ENCODE measurements at places on chromosomes 12 and 14. TPM values are rescaled to one million over a fixed set of nuclear protein-coding genes. Genes with fewer than 3 reads are reported as not detected.

DNA sequence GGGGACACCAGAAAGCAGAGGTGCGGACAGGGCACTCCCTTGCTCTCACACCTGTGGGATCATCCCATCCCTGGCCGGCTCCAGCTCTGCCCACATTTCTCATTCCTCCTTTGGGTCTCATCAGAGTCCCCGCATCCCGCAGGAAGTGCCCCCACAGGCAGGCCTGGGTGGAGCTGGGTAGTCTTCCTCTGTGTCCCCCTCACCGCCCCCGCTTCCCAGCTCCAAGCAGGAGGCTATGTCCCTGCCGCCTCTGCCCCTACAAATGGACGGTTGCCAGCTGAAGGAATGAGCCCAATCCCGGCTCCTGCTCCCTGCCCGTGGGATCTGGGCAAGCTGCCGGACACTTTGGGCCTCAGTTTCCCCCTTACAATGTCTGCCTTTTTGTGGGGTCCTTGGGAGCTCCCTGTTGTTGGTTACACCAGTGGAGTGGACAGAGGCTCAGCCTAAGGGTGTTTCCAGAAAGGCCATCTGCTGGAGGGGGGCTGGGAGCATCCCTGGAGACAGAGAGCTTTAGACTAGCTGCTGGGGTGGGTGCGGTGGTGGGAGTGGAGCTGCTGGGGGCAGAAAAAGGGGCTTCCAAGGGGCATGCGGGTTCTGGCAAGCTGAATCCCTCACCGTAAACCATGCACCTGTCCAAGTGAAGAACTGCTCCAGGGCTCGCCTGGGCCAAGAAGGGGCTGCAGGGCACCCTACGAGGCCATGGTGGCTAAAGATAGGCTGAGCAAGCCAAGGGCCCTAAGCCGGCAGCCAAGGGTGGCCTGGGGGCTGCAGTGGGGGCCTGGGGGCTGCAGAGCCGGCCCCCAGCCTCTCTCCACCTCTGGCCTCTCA is 7.9 kb upstream of the GPR132 start:
- no peak for DNase-seq

GRCh38 chr14:81416194-81416952 is 16.2 kb upstream of the STON2 start:
- DNase-seq: no peak

DNA sequence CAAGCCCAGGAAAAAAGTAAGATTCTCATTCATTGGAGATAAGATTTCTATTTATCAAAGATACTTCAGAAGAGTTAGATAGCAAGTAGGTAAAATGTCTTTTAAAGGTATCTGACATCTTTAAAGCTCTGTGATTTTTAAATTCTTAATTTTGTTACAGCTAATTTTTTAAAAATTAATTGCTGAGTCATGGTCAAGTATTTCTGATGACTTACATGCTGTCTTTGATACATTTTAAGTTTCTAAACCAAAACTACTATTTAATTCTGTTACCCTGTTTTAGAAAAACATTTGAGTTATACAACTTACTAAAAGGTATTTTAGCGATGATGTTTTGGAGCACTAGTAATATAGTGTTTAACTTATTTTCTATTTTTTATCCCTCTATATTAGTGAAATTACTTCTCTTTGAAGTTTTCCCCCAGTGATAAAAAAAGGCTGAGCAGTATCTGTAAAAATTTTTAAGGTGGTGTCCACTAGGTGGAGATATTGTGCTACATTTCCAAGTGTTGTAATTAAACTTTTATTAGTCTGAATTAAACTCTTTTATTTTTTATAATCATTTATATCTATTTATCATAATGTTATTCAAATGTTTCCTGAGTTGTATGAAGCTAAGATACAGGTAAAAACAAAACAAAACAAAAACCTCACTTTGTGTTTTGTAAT is 11.5 kb downstream of the ALG10 start:
- no peak for DNase-seq

DNA sequence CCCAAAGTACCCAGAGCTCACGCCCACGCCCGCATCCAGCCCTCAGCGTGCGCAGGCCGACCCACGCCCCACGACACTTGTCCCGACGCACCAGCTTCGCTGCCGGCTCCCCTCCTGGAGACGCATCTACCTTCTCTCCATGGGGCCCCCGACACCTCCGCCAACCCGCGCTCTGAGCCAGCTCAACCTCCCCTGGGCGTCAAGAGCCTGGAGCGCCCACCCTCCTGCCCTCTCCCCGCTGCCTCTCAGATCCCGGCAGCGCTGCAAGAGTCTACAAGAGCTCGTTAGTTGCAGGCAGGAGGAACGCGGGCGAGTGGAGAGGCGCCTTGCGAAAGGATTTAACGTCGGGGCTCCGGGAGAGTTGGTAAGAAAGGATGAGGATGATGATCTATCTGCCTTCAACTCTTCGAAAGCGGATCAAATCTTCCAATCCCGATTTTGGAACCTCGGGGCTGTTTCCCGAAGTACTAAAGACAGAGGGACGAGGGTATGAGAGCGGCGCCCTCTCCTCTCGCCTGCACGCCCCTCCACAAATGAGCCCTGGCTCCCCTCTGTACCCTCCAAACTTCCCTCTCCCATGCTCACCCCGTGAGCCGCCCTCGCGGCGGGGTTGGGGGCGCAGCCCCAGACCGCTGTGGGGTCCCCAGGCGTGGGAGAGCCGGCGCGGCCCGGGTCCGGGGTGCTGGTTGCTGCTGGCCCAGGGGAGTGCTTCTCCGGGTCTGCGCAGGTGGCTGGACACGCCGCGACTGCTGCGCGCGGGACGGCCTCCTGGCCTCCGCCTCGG is 979 bp downstream of the LTBP2 start:
- DNase-seq: no peak

- DNase-seq: no peak
Measured at GRCh38 chr14:67928375-67928774, 108.8 kb downstream of the RAD51B start.

DNA sequence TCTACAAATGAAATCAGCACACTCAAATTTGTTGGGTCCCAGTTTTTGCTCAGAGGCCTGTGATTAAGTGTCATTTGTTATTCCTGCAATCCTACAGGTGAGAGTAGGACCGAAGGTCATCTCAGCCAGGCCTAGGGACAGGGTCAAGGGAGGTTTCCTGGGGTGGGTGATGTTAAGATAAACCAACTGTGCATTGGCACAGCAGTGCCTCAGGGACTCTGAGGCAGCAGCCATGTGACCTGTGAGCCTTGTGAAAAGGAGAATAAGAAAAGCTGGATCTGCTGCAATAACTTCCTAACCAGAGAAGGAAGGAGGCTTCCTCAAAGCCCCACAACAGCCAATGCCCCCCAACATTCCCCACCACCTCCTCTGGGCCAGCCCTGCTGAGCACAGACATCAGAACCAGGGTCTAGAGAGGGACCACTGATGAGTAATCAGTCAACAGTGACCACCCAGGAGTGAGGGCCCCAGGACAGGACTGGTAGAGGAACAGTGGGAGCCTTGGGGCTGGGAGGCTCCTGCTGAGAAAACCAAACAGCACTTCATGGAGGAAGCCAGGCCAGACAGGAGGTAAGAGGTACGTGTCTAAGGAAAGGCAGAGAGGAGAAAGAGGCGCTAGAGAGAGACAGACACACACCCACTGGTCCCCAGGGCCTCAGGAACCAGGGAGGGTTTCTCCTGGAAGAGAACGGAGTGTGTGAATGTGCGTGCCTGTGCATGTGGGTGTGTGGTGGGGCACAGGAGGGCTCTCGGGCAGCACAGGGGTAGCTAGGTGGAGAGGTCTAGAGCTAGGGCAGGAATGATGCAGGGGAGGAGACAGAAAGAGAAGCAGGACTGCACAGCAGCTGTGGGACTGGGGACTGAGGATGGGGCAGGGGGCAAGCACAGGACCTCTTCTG is 82.4 kb downstream of the ITPK1 start:
- no peak for DNase-seq

DNA sequence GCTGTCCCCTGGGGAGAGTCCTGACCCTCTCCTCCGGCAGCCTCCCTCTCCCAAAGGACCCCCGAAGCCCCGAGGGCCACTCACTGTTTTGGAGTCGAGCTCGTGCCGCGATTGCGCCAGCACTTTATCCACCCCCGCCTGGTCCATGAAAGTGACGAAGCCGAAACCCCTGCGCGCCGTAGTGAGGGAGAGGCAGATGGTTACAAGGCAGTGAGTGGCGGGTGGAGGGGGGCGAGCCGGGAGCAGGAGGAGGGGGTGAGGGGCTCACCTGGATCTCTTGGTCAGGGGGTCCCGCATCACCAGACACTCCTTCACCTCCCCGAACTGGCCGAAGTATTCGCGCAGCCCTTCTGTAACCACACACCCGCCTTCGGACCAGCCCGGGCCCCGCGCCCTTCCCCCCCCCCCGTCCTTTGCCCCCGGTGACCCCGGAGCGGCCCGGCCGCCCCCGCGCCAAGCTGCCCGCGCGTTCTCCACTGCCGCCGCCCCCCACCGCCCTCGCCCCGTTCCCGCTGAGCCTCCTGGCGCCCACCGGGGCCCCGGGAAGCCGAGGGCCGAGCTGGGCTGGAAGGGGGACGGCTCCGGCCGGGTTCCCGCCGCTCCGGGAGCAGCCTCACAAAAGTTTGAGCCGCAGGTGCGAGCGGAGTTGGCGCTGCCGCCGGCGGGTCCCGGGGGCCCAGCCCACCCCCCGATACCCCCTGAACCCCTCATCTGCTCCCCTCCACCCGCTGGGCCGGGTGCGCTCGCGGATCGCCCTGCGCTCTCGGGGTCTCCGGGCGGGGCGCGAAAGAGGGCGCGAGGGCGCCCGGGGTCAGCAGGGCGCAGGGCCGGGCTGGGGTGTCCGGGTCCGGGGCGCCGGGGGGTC is 808 bp downstream of the MSI1 start:
- DNase-seq: peak; percentile 18

GRCh38 chr12:75481013-75481705 is 604 bp downstream of the GLIPR1 start:
- DNase-seq: no peak

DNA sequence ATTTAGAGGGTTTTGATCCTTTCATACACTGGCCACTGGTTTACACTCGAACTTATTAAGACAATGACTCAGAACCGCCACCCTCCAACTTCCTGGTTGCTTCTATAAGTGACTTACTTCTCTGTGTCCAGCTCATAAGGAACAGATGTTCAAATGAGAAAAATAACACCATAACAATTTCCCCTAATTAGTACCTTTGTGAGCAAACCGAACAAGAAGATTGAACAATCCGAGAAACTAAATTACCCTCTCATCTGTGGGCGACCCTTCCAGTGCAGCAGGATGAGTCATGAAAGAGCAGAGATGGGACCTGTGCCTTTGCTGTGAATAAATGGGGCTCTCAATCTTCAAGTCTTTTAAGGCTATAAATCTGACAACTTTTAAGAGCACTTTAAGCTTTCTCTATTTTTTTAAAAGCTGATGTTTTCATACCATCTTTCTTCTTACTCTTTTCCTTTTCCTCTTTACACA is 146.8 kb upstream of the RASSF8 start:
- no peak for DNase-seq

DNA sequence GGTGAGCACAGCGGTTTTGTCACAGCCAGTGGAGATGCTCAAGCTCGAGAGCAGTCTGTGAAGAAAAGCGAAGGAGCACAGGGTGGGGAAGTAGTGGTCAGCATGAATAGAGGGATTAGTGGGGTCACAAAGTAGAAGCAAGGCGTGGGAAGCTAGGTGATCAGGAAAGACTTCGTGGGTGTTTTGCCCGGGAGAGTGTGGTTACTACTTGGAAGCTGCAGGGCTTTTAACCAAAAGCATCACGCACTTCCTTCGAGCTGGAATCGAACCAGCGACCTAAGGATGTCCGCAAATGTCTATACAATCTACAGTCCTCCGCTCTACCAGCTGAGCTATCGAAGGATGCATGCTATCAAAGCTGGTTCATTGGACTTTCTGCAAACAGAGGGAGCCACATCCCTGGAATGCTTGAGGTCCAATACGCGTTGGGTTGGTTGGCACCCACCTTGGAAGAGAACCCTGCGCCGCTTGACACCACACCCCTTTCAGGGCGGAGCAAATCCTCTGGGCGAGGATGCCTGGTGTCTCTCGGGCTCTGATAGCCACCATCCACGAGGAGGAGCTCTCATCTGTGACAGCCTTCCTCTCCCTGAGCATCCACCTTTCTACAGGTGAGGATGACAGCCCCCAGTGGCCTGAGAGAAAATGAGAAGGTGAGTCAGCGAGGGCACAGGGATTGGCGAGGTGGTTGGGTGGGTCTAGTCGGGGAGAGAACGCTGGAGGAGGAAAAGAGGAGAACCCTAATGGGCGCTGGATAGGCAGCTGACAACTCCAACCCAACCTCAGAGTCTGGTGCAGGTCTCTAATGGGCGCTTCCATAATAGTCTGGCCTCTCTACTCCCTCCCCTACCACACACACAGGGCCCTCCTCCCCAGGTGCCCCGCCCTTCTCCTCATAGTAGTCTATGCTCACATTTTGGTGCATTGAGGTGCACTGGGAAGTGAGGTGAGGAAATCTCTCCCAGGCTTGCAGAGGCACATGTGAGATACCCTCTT is 16.0 kb upstream of the OR6S1 start:
- no peak for DNase-seq

GRCh38 chr12:28899951-28900350 is 249.1 kb upstream of the FAR2 start:
- DNase-seq: no peak

DNA sequence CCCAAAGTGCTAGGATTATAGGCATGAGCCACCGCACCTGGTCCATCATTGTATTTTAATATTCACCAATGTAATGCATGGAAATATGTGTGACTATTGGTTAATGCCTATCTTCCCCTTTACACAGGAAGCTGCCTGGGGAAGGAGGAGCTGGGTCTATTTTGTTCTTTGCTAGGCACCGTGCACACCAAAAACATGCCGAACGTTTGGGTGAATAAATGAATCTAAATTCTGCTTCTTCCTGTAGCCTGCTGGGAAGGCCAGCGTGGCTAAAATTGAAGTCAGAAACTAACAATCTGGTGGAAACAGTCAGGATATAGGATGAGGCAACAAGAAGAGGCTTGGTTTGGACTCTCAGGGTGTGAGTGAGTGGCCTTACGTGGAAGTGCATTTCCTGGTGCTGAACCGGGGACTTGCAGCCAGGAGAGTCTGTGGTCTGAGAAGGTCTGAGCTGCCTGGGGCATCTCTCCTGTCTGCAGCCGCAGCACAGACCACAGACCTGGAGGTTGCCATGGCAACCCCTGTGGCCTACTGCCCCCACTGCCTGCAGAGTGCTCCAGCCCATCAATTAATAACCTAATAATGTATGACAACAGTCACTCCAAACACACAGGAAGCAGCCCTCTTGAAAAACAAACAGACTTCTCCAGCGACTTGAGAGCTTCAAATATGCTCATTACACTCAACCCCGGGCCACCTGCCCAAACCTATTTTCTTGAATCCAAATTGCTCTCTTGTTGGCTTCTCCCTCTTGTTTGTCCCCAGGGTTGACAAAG is 5.5 kb upstream of the GPR68 start:
- no peak for DNase-seq

- DNase-seq: no peak
Measured at GRCh38 chr14:73238424-73238852, 1.1 kb downstream of the PAPLN start.

DNA sequence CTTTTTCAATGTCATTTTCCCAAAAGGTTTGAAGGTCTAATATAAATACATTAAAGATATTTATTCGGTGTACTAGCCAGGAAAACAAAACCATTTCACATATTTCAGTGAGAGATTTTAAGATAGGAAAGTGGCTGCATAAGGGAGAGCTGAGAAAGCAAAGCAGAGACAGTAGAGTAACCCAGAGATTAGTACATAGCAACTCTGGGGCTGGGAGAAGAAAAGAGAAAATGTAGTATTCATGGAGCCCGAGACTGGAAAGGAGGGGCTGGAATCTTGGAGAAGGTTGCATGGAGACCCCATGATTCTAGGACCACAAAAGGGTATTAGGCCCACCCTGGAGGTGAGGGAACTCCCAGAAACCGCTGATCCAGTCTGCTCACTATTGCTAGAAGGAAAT is 236.9 kb downstream of the PAWR start:
- DNase-seq: no peak

TROAP gene
- 1.3 TPM for polyA plus RNA-seq

CCDC197 gene
- not detected for polyA plus RNA-seq

CLEC1B gene
- not detected for polyA plus RNA-seq

SLC24A4 gene
- 0.29 TPM for polyA plus RNA-seq
